ENCODE measurements at places on chromosomes 6 and 20. TPM values are rescaled to one million over a fixed set of nuclear protein-coding genes. Genes with fewer than 3 reads are reported as not detected.

Gene PNISR
- total RNA-seq: 107 TPM

Gene HLA-DRA
- total RNA-seq: 605 TPM

Gene SNAP25
- total RNA-seq: 10.9 TPM

Gene DEFB124
- 1.6 TPM for total RNA-seq

Gene TBX18
- total RNA-seq: 58.6 TPM

- DNase-seq: no peak
Observed at GRCh38 chr20:1555952-1556351, 1.6 kb downstream of the SIRPD start.

DNA sequence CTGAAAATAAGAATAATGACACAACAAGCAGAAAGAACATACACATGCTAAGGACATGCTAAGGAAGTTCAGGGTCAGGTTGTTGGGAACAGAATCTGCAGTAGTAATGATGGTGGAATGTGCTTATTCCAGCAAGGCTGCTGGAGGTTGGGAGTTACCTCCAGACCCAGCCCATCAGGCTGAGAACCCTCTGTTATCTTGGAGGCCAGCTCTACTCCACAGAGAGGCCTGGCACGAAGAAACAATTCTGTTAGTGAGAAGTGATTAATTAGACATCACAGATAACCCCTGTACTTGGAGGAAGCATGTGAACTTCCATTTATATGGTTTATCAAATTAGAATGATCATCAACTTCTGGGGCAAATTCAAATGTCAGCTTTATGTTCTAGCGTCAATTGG is 22.1 kb upstream of the ARHGAP18 start:
- no peak for DNase-seq

DNA sequence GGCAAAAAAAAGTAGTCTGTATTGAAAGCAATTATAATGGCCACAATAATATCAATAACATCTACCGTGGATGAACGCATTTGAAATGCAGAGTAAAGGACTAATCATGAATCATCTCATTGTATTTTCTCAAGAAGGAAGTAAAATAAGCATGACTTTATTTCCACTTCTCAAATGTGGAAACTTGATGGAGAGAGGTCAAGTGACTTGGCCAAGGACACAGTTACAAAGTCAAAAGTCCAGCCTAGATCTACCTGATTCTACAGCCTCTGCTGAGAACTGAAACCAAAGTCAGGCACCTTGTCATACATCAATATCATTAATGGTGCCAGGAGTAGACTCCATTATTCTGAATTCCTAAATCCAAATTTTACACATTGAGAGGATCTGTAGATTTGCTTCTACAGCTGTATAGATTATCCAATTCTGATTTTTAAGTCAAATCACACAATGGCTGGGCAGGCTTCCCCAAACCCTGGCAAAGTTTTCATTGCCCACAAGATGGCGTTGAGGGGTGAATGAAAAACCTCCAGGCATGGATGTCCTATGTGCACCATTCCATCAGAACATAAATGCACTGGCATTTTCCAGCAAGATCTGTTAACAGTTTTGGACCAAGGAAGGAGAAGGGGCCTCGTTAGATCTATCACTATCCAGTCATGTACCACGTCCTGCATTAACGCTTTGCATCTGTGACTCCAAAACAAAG is 423.1 kb downstream of the MAFB start:
- no peak for DNase-seq

GRCh38 chr20:53712212-53712977 is 118.8 kb upstream of the ZNF217 start:
- DNase-seq: no peak

- peak; percentile 72 for DNase-seq
Observed at GRCh38 chr6:3410385-3411360, 46.2 kb downstream of the SLC22A23 start.

- DNase-seq: no peak
Observed at GRCh38 chr20:6401893-6402557, 279.2 kb upstream of the FERMT1 start.
